ENCODE measurements at places on chromosomes 4 and X.

- DNase-seq, result peak; percentile 37
These were observed 37.6 kb downstream of the C4orf50 start for GRCh38 chr4:5980436-5981155.

- DNase-seq, result no peak
These were observed 242.8 kb upstream of the DKK2 start for GRCh38 chr4:107278791-107279483.

- no peak for DNase-seq
These were observed 98.4 kb downstream of the ZNF827 start for GRCh38 chr4:145840162-145840768.

- no peak for DNase-seq
These were observed 32.6 kb upstream of the DHRSX start for GRCh38 chrX:2533424-2533823.

DNA sequence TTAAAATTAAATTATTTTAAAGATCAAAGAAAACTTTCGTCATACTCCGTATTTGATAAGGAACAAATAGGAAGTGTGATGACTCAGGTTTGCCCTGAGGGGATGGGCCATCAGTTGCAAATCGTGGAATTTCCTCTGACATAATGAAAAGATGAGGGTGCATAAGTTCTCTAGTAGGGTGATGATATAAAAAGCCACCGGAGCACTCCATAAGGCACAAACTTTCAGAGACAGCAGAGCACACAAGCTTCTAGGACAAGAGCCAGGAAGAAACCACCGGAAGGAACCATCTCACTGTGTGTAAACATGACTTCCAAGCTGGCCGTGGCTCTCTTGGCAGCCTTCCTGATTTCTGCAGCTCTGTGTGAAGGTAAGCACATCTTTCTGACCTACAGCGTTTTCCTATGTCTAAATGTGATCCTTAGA lies at the start of gene CXCL8:
Gene CXCL8 (plus strand): TSS at position 217 of the 426 bp plus-strand sequence. CDS start 90 bp downstream, at position 307.
- no peak for DNase-seq

GRCh38 chrX:26845056-26845455 lies 618.1 kb downstream of the PPP4R3C start:
- DNase-seq, result no peak

DNA sequence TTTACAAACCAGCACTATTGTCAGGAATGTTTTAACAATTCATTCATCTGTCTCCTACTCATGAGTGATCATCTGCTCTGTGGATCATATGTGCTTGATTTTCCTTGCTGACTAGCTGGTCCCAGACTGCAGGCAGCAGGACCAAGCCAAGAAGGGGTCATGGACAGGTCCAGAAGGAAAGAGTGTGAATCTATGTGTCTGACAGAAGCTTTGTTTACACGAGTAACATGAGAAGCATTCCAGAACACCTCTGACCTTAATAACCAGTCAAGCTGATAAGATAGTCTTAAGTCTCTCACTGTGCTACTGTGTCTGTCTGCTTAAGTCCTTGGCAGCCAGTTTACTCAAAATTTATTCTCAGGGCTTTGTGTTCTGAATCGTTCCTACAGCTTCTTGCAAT lies 39.0 kb downstream of the GUCY1A1 start:
- DNase-seq, result no peak

DNA sequence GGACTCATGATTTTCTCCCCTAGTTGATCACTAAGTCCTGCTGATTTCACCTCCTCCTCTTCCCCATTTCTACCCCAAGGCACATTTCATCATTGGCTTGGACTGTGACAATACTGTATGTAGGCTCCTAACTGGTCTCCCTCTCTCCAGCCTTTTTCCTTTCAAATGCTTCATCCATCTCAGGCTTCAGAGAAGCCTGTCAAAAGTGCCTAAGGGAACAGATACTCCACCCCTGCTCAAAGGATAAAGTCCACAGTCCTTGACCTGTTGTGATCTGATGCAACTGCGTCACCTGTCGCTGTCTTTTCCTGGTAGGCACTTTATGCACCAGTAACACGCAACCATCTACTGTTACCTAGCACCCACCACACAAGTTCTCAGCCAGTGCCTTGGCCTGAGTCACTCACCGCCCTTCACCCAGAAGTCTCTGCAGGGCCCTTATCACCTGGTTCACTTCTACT lies 12.8 kb downstream of the SCARB2 start:
- peak; percentile 26 for DNase-seq

- no peak for DNase-seq
These were observed 1018.6 kb upstream of the DIAPH2 start for GRCh38 chrX:95666056-95666455.

DNA sequence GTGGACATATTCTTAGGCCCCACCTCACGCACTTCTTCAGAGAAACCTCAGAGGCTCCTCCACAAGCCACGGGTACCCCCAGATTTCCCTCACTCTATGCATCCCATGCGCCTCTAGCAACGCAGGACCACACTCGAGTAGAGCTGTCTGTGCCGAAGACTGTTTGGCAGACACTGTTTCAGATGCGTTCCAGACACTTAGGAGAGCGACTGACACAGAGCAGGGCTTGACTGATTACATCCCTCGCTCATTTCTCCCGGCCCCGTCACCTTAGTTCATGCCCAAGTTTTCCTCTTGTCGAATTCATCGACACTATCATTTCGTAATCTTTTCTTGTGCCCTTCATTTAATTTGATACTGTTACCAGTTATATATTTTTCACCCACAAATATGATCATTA lies 15.0 kb downstream of the SORBS2 start:
- DNase-seq, result no peak

DNA sequence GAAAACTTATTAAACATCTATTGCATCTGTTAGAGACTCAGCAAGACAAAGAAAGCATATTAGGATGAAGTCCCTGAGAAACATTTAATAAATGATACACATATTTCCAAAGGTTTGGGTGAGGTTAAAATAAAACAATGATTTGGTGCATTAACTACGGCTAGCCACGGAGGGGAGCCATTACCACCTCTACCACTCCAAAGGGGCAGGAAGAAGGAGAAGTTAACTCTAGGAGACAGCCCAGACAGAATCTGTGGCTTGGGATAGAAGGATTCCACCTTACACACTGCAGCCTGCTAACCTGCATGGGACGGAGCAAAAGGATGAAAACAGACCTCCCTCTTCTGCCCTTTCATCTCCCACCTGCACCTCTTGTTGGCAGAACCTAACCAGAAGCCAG lies 189.1 kb upstream of the C1QTNF7 start:
- DNase-seq, result no peak

GRCh38 chr4:53541577-53542206 lies 49.6 kb downstream of the LNX1 start:
- no peak for DNase-seq

DNA sequence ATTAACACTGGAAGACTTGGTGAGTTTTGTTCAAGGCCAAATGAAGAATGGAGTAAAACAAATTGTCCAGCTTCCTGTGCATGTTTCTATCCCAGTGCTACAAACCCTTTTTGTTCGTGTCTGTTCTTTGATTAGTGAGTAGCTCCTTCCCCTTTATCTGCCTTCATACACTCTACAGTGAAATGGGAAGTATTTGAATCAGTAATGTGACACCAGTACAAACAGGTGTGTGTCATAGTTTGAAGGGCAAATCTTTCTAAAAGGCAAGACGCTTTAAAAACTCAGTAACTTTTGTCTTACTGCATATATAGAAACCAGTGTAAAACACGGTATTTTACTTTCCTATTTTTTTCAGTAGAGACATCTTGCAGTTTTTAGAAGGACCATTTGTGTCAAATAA lies 5.9 kb downstream of the ARHGEF38 start:
- DNase-seq, result no peak

GRCh38 chr4:8538703-8539567 lies 41.3 kb upstream of the GPR78 start:
- DNase-seq, result no peak

- DNase-seq, result no peak
These were observed 368.1 kb downstream of the UNC5C start for GRCh38 chr4:95180531-95181242.
